ENCODE measurements at places on chromosomes 1 and 21. TPM values are rescaled to one million over a fixed set of nuclear protein-coding genes. Genes with fewer than 3 reads are reported as not detected.

DNA sequence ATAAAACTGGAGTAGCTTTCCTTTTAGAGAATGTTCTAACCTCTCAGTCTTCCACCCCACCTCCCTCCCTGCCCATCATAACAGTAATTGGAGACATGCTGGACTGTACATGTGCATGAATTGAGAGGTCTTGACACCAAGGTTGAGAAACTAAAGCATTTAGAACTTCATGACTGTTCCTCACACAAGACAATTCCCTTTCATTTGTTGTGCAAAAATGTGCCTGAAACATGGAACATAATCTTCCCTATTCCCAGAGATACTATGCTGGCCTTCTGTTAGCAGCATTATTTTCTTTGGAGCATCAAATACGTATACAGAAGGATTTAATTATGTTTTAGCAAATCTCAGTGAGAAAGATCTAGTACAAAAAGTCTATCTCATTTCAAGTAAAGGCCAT is 97.5 kb upstream of the KCNE2 start:
- peaks cover 13% of the 10 kb centered on the region for H3K4me1 ChIP-seq
- no peaks in the 10 kb centered on the region for H3K27me3 ChIP-seq
- no peaks in the 10 kb centered on the region for H3K36me3 ChIP-seq
- DNase-seq: no peak

DNA sequence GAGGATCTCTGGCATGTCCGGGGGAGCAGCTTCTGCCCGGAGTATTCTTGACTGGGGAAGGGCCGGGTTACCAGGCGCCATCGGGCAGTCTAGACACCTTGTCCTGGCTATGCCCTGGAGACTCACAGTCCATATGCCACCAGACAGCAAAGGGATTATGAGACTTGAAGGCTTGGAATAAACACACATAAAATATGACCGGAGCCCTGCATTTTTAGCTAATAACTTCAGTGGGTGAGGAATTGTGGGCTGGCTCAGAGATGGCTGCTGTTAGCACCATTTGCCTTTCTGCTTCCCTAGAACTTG is 15.5 kb downstream of the NTPCR start:
- H3K36me3 ChIP-seq: no peaks in the 10 kb centered on the region
- no peak overlapping the region for H3K4me3 ChIP-seq
- no peaks in the 10 kb centered on the region for H3K27me3 ChIP-seq
- H3K4me1 ChIP-seq: peaks cover 21% of the 10 kb centered on the region
- no peak overlapping the region for H3K27ac ChIP-seq

DNA sequence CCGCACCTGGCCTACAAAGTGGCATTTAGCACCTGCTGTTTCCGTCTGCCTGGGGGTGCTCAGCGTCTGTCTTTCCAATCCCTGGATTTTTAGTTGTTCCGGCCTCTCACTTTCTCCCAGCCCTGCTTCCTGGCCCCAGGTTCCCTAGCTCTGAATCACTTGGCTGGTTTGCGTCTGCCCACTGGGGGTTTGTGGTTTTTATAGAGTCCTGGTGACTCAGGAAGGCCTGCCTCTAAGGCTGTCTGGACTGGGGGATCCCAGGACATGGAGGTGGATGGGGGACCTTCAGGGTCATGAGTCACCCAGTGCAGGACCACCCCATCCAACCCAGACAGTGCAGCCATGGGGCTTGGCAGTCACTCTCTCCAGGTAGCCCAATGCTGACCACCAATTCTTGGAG is 53.5 kb downstream of the MRPL37 start:
- H3K27ac ChIP-seq: no peak overlapping the region
- no peaks in the 10 kb centered on the region for H3K27me3 ChIP-seq
- no peaks in the 10 kb centered on the region for H3K4me1 ChIP-seq
- H3K36me3 ChIP-seq: no peaks in the 10 kb centered on the region
- H3K4me3 ChIP-seq: no peak overlapping the region

- H3K27ac ChIP-seq: no peak overlapping the region
- no peak for DNase-seq
- no peak overlapping the region for H3K4me3 ChIP-seq
- H3K36me3 ChIP-seq: peaks cover 74% of the 10 kb centered on the region
- H3K4me1 ChIP-seq: no peaks in the 10 kb centered on the region
Measured at GRCh38 chr1:110050602-110051261, 16.3 kb downstream of the STRIP1 start.

- DNase-seq: no peak
- no peak overlapping the region for H3K27ac ChIP-seq
- H3K27me3 ChIP-seq: no peaks in the 10 kb centered on the region
- H3K4me3 ChIP-seq: no peak overlapping the region
- H3K36me3 ChIP-seq: no peaks in the 10 kb centered on the region
Measured at GRCh38 chr1:208192995-208193394, 51.2 kb downstream of the PLXNA2 start.

GRCh38 chr21:15627011-15627410 is 102.8 kb upstream of the USP25 start:
- DNase-seq: no peak
- H3K36me3 ChIP-seq: no peaks in the 10 kb centered on the region
- no peak overlapping the region for H3K4me3 ChIP-seq
- H3K4me1 ChIP-seq: no peaks in the 10 kb centered on the region
- H3K27me3 ChIP-seq: no peaks in the 10 kb centered on the region

- DNase-seq: no peak
- H3K27ac ChIP-seq: no peak overlapping the region
- H3K4me1 ChIP-seq: no peaks in the 10 kb centered on the region
- H3K27me3 ChIP-seq: no peaks in the 10 kb centered on the region
- H3K36me3 ChIP-seq: no peaks in the 10 kb centered on the region
Measured at GRCh38 chr1:176786274-176786673, 323.3 kb downstream of the PAPPA2 start.

DNA sequence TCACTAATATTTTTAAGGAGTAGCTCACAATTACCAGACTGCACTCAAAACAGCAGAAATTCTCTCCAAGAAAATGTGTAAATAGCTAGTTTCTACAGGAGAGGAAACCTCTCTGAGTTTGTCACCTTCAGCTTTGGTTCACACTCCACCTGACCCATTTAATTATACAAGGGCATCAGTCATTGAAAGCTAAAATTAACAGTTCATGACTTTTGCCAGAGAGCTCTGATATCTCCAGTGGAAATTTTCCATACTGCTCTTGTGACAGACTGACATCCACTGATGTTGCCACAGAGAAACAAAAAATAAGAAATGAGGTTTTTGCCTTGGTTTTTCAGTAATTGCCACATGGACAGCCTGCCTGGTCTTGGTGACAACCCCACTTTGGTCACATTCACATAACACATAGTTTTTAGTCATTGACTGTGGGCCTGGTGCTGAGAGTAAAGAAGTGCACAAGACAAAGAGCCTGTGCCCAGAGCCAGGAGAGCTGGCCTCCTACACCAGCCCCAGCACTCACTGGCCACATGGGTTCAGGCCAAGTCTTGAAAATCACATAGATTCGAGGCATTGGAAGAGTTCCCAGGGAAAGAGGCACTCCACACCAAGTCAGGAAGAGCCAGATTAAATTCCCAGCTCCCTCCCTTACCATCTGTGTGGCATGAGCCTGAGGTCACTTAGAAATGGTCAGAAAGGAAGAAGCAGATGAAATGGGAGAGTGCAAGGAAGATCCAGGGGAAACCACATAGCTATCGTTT is 13.8 kb upstream of the SIM2 start:
- H3K27ac ChIP-seq: no peak overlapping the region
- no peaks in the 10 kb centered on the region for H3K27me3 ChIP-seq
- no peak overlapping the region for H3K4me3 ChIP-seq
- DNase-seq: no peak
- H3K4me1 ChIP-seq: no peaks in the 10 kb centered on the region

DNA sequence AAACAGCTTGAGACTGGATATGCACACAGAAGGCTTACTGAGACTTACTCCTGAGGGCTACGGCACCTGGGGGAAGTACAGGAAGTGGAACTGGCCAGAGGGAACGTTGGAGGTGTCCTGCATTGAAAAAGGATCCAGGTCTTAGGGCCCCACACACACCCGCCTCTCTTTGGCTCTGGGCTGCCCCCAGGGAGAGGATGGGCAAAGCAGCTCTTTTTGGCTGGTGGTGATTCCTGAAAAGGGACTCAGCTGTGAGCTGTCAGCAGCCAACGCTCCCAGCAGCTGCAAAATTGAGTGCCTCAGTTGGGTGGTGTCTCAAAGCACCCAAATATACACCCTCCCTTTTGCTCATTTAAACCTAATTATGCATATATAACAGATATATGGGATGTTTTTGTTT is 213.2 kb downstream of the TNR start:
- H3K4me1 ChIP-seq: no peaks in the 10 kb centered on the region
- no peaks in the 10 kb centered on the region for H3K36me3 ChIP-seq
- H3K4me3 ChIP-seq: no peak overlapping the region
- DNase-seq: no peak
- no peak overlapping the region for H3K27ac ChIP-seq

LRRC53 gene
- not detected for total RNA-seq

NFYC gene
- 94.5 TPM for total RNA-seq

WDR77 gene
- total RNA-seq: 27.4 TPM

ZZZ3 gene
- total RNA-seq: 114 TPM

MAP1LC3C gene
- total RNA-seq: 4.2 TPM

GSTM1 gene
- total RNA-seq: not detected

KRTAP10-5 gene
- not detected for total RNA-seq

RSPH1 gene
- 2.7 TPM for total RNA-seq

All from thyroid gland (tissue), 4 donors.